ENCODE measurements at places on chromosomes 13 and 19.

DNA sequence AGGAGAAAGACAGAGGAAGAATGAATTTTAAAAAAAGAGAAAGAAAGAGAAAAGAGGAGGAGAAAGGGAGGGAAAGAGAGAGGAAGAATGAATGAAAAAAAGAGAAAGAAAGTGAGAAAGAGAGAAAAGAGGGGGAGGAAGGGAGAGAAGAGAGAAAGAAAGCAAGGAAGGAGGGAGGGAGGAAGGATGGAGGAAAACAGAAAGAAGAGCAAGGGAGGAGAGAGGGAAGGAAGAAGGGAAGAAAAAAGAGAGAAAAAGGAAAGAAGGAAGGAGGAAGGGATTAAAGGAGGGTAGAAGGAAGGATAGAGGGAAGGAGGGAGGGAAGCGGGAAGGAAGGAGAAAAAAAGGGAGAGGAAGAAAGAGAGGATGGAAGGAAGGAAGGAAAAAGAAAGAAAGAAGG lies 122.3 kb upstream of the ZNF507 start:
- no peak for DNase-seq

DNA sequence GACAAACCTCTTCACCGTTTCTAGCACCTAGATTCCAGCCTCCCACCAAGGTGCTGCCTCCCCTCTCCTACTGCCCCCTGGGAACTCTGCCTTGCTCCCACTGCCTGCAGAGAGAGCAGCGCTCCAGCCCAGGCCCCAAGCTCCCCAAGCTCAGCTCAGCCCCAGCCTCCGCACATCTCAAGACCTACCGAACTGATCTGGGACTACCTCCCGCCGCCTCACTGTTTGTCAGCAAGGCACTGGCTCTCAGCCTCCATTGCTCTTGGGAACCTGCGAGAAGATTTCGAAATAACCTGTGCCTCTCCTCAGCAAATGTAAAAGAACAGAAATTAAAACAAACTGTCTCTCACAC lies 92.4 kb upstream of the GPR183 start:
- no peak for DNase-seq

GRCh38 chr13:66585669-66586203 lies 644.4 kb downstream of the PCDH9 start:
- DNase-seq: no peak

DNA sequence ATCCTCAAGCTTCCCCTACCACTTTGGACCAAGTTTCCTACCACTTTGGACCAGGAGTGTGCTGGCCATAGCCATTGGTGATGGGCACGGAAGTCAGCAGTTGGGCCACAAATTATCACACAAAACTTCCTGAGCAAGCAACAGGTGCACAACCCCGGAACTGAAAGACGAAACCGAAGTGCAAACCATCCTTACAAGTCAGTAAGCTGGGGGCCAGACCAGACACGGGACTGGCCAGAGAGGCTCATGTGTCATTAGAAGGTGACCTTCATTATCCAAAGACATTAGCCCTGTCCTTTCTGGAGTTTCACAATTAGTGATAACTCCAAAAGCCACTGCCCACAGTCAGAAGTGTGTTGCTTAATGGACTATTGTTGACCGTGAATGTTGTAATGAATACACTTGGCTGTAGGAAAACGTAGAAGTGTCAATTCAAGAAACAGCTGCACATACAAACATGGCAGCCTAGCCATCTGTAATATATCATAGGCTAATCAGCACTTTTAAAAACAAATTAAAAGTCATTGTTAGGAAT lies 244.1 kb upstream of the IRS2 start:
- no peak for DNase-seq

DNA sequence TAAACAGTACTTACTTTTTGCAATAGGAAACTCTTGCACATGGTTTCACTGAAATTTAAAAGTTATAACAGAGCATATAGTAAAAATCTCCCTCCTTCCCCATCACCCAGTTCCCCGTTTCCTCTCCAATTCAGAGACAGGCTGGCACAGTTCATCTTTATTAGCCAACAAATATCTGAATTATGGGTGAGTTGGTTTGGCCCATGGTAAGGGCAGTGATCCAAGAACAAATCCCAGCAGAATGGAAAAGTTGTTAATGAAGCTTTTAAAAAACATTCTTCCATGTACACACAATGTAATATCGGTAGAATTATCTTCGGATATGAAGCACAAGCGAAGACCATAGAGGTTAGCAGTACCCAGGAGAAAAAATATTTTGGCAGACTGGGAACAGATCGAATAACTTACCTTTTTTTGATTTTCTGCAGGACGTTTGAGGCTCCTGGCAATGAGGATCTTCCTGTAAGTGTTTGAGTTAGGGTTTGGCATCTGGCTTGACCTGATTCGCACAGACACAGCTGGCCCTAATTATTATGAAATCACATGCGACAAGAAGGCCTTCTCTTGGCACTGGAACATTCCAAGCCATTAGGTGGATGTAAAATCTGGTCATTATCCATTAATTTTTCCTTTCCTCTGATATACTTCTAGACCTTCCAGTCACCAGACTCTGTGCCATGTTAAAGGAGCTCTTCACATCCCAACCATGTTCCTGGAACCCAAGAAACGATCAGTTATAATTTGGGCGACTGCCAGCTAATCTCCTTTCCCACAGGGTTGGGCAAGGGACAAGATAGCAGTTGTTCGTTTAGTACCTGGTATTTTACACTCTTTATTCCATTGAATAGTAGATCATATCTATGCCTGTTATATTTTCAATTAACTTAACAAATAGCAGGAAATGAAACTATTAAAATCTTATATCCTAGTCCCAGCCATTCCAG lies 139.4 kb upstream of the TSC22D1 start:
- DNase-seq: no peak

- DNase-seq: no peak
Measured at GRCh38 chr13:74732736-74733385, 598.7 kb upstream of the KLF12 start.

DNA sequence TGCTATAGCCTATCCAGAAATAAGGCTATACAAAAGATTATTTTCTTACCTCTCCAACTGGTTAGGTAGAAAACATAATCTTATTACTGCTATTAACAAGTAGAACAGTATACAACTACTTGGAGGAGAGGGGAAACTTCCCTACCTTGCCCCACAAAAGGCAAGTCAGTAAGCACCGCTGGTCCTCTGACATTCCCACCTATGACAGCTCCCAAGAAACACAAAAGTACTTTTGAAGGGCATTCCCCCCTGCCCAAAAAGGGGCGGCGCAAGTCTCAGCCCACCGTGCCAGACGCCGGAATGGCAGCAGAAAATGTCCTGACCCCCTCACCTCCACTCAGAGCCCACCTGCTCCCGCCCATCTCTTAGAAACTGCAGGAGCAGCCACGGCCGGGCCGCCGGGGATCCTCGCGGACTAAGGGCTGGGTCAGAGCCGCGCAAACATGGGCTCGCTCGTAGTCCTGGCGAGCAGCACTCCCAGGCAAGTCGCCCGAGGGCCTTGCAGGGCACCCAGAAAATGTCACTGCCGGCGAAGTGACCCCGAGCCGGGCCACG lies 437 bp downstream of the SUCLA2 start:
- no peak for DNase-seq

- peak; percentile 82 for DNase-seq
Measured at GRCh38 chr19:48511800-48512503, at the start of gene LMTK3. Gene LMTK3 (minus strand): TSS chr19:48511835. CDS start chr19:48511576, 259 bp downstream.

- DNase-seq: no peak
Measured at GRCh38 chr19:29861574-29861973, 49.8 kb downstream of the CCNE1 start.

GRCh38 chr19:46173886-46174480 lies 25.9 kb downstream of the IGFL2 start:
- DNase-seq: no peak

- no peak for DNase-seq
Measured at GRCh38 chr13:89751432-89751930, 1596.0 kb upstream of the MIR17HG start.

GRCh38 chr19:48918801-48919247 lies 14.7 kb upstream of the DHDH start:
- peak; percentile 36 for DNase-seq

GRCh38 chr19:4781801-4782200 lies 9.7 kb upstream of the FEM1A start:
- no peak for DNase-seq

DNA sequence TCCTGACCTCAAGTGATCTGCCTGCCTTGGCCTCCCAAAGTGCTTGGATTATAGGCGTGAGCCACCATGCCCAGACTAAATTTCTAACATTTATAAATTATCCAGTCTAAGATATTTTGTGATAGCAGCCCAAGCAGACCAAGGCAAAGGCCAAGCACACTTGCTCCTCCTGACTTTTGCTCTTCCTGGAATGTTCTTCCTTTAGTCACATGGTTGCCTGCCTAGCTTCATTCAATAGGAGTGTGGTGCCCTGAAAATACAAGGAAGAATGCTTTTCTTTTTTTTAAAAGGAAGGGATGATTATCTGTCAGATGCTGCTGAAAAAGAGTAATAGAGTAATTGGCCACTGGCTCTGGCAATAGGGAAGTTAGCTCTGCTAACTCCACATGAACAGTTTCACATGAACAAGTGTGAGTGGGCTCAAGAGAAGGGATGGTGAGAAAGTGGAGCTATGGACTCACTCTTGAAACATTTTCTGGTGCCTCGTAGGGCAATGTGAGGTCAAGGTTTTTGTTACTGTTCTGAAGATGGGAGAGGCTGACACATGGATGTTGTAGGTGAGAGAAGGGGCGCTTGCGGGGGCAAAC lies 47.1 kb downstream of the USPL1 start:
- no peak for DNase-seq

GRCh38 chr13:35649162-35649561 lies 172.7 kb upstream of the MAB21L1 start:
- DNase-seq: no peak

GRCh38 chr19:10431254-10431942 lies 11.1 kb downstream of the PDE4A start:
- DNase-seq: peak; percentile 50

GRCh38 chr13:97477844-97478243 lies 43.9 kb downstream of the RAP2A start:
- DNase-seq: no peak

GRCh38 chr19:15717809-15718208 lies 10.0 kb upstream of the OR10H2 start:
- no peak for DNase-seq

- peak; percentile 56 for DNase-seq
Measured at GRCh38 chr13:51849145-51850101, 4.4 kb upstream of the TMEM272 start.

DNA sequence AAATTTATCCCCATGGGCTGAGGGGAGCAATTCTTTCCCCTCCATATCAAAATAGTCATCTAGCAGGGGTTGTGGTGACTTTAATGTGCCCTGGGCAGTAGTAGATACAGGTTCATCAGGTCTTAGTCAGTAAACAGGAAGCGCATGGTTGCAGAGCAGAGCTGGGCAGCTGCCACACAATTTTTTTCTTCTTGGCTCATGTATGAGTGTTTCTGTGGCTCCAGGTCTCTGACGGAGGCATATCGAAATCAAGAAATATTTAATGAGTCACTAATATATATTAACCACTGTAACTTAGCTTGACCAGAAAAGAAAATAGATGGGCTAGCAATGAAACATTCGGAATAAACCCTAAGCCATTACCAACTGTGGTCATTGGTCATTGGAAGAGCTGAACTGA lies 68.4 kb upstream of the UBL3 start:
- DNase-seq: no peak

DNA sequence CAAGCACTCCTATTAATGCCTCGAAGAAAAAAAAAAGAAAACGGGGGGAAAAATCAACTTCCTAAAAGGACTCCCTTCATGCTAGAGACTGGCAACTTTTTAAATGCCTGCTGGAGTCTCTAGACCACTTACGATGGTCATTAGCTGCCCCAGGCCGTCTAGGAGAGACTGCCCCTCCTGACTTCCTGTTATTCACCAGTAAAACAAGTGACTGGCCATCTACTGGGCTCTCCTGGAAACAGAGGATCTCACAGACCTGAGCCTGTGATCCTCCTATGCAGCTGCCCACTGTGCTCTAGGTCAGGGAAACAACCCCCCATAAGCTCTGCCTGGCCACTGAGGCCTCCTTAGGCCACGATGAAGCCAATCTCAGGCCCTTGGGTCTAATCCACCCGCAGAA lies 7.4 kb downstream of the ZNF266 start:
- DNase-seq: no peak

DNA sequence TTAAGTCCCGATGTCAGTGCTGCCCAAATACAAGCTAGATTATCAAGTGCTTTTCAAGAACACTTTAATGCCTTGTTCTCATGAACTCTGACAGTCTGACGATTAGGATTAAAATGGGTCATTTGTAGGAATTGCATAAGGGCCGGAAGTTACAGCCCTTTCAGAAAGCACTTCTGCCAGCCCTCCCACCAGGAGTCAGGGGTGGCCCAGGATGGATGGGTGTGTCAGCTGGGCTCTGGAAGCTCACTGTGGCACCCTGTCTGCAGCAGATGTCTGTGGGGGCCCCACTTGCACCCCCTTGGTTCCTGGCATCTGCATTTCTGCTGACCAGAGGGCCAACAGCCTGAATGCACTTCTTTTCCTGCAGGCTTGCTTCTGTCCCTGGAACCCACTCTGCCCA lies 712.7 kb downstream of the UQCRFS1 start:
- DNase-seq: no peak
